ENCODE measurements at places on chromosomes 3 and 15.

GRCh38 chr3:98026425-98027084 lies 8.6 kb downstream of the GABRR3 start:
- DNase-seq = no peak

DNA sequence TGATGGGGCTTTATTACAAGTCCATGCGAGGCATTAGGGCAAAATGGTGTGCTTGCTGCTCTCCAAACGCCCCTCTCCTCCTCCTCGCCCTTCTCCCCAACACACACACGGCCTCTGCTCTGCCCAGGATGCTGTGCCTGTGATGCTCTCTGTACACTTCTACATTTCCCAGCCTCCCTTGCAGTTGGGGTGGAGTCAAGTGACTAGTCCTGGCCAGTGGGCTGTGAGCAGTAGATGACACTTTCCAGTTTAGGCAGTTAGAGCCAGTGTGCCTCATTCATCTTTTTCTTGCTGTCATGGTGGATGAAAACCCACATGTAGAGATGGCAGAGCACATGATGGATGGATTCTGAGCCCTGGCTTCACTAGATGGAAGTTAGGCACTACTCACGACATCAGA lies 5.4 kb downstream of the TRH start:
- no peak for DNase-seq

- DNase-seq = no peak
Observed at GRCh38 chr3:26825454-26825853, 202.9 kb downstream of the LRRC3B start.

GRCh38 chr15:78035321-78035751 lies 42.2 kb downstream of the TBC1D2B start:
- DNase-seq = no peak

DNA sequence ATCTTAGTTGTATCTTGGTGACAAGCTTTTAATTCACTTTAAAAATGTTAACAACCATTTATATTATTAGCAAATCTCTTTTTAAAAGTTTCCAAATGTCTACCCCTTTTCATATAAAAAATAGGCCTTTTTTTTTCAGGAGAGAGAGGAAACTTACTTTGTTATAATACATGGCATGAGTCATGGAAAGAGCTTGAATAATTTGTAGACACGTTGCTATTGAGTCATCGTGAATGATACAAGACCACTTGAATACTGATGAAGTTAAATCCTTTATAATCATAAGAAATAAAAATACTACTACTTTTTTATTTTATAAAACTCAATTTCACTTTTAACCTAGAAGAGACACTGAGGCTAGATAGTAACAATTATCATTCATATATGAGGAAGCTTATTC lies 70.3 kb upstream of the BBX start:
- DNase-seq = peak; percentile 53

- peak; percentile 60 for DNase-seq
Observed at GRCh38 chr3:25424614-25425013, 3.4 kb upstream of the RARB start.

GRCh38 chr3:69932501-69932900 lies 67.0 kb upstream of the SAMMSON start:
- DNase-seq = no peak

DNA sequence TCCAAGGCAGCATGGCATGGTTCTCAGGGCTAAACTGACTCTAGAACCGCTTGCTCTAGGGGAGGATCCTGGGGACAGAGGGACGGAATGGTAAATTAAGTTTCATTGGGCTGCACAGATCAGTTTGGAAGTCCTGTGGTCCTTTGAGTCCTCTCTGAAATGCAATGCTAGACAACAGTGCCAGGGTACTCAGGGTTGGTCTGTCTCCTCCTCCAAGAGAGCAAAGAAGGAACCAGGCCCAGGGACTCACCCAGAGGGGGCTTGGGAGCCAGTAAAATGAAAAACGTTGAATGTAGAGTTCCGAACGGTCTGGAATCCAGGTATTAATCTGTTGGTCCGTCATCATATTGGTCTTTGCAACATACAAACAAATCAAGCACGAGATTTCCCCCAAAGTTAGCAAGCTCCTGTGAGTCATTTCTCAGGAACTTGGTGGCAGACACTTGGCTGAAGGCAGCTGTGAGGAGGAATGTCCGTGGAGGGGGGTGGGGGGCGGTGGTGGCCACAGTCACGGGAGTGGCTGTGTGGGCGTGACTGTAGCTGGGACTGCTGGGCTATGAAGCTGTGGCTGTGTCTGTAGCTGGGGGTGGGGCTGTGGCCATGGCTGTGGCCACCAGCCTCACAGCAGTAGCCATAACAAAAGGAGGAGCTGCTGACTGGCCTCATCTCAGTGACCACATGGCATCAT lies 361.0 kb downstream of the SHQ1 start:
- peak; percentile 96 for DNase-seq

GRCh38 chr3:100561459-100562158 lies 47.8 kb upstream of the ADGRG7 start:
- peak; percentile 35 for DNase-seq

GRCh38 chr15:48440084-48440483 lies 108.9 kb downstream of the DUT start:
- peak; percentile 43 for DNase-seq

DNA sequence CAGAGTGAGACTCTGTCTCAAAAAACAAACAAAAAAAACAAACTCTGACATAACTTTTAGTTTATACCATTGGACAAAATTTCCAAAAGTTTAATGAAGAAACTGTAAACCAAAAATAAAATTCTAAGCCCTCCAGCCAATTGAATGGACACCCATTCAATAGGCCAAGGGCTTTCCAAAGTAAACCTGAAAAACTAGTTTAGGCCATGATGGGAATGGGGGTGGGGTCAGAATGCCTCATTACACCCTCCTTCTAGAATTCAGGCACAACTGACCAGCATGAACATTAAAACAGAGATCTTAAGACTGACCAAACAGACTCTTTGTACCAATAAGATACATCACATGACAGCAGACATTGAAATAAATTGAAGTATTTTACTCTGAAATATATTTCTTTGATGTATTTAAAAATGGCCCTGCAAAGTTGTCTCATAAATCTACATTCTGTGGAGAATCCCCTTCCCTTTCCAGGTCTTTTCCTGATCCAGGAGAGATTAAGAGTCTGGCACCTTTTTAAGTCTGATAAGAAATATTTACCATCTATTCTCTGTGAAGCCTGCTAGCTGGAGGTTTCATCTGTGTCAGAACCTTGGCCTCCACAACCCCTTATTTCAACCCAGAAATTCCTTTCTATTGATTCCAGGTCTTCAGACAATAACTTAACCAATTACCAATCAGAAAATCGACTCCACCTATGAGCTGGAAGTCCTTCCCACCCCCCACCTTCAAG lies 15.7 kb downstream of the THOC7 start:
- DNase-seq = no peak

GRCh38 chr15:84669726-84670125 lies 11.7 kb upstream of the NMB start:
- DNase-seq = peak; percentile 80

- no peak for DNase-seq
Observed at GRCh38 chr15:45146405-45146804, 16.6 kb downstream of the DUOX1 start.

- DNase-seq = peak; percentile 86
Observed at GRCh38 chr3:64213962-64214379, 11.3 kb downstream of the PRICKLE2 start.

DNA sequence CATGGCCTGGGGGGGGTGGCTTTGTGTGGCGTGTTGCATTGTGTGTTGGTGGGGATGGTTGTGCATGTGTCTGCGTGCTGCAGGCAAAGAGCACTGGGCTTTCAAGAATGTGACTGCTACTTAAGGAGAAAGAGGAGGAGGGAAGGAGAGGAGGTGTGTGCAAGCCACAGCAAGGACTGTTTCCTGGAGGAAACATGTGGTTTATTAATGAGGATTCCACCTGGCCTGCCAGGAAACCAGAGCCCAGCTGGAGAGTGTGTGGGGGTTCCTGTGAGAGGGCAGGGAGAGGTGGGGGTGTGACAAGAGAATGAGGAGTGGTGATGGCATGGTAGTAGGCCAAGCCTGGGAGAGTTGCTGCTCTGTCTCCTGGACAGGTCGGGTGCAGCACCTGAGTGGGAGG lies 258.1 kb upstream of the ROPN1 start:
- DNase-seq = no peak

Data from fibroblast of skin of back (primary cell).